ENCODE measurements at places on chromosomes 3 and 15. TPM values are rescaled to one million over a fixed set of nuclear protein-coding genes. Genes with fewer than 3 reads are reported as not detected.

- H3K4me1 ChIP-seq: no peaks in the 10 kb centered on the region
- no peak overlapping the region for H3K27ac ChIP-seq
- no peaks in the 10 kb centered on the region for H3K27me3 ChIP-seq
- H3K36me3 ChIP-seq: no peaks in the 10 kb centered on the region
Observed at GRCh38 chr3:143526011-143526545, 322.2 kb downstream of the SLC9A9 start.

DNA sequence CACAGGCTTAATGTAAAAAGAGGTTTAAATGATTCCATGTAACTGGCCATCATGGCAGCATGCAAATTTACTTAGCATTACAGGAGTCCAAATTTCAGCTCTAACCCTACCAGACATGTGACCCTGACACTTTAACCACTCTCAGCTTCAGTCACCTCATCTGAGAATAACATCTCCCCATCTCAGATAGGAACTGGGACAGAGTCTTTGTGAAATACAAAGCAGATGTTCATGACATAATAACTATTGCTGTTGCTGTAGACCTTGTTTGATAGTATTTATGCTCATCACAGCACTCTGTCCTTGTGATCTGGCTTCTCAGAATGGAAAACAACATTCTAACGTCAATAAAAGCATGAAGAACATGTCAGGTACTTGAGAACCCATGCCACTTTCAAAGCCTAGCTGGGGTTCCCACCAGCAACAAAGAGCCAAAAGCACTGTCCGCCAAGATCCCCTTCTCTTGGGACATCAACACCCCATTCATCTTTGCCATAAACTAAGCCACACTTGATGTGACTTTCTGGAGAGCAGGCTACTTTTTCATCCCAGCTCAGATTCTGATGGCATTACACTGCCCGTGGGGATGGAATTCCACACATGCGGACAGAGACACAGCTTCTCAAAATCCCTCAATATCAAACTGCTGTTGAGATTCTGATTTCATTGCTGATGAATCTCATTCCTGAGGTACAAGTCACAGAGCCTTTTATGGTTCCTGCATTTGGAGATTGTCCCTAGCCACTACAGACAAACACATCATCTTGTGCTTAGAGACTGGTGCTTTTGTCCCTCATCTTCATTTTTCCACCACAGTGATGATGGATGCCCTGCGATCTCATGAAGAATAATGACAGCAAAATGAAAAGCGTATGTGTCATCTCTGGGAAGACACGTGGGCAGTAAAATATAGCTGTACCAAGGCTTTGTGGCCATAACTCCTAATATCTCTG is 202.7 kb downstream of the TNIK start:
- H3K4me1 ChIP-seq: peaks cover 39% of the 10 kb centered on the region
- H3K27ac ChIP-seq: no peak overlapping the region
- H3K36me3 ChIP-seq: no peaks in the 10 kb centered on the region
- H3K4me3 ChIP-seq: no peak overlapping the region
- no peak for DNase-seq

- no peaks in the 10 kb centered on the region for H3K36me3 ChIP-seq
- H3K27me3 ChIP-seq: no peaks in the 10 kb centered on the region
- DNase-seq: peak; percentile 29
- H3K27ac ChIP-seq: peak overlapping the region; percentile 46
- H3K4me3 ChIP-seq: no peak overlapping the region
- H3K4me1 ChIP-seq: peaks cover 15% of the 10 kb centered on the region
Observed at GRCh38 chr15:30670056-30670455, 44.1 kb downstream of the ARHGAP11B start.

- no peak overlapping the region for H3K4me3 ChIP-seq
- H3K4me1 ChIP-seq: no peaks in the 10 kb centered on the region
- H3K36me3 ChIP-seq: no peaks in the 10 kb centered on the region
- H3K27ac ChIP-seq: no peak overlapping the region
- no peaks in the 10 kb centered on the region for H3K27me3 ChIP-seq
- no peak for DNase-seq
Observed at GRCh38 chr3:59519094-59519493, 469.3 kb upstream of the CFAP20DC start.

- H3K36me3 ChIP-seq: no peaks in the 10 kb centered on the region
- H3K4me3 ChIP-seq: no peak overlapping the region
- no peak for DNase-seq
- no peaks in the 10 kb centered on the region for H3K27me3 ChIP-seq
Observed at GRCh38 chr3:37521429-37521828, 340.3 kb upstream of the CTDSPL start.

DNA sequence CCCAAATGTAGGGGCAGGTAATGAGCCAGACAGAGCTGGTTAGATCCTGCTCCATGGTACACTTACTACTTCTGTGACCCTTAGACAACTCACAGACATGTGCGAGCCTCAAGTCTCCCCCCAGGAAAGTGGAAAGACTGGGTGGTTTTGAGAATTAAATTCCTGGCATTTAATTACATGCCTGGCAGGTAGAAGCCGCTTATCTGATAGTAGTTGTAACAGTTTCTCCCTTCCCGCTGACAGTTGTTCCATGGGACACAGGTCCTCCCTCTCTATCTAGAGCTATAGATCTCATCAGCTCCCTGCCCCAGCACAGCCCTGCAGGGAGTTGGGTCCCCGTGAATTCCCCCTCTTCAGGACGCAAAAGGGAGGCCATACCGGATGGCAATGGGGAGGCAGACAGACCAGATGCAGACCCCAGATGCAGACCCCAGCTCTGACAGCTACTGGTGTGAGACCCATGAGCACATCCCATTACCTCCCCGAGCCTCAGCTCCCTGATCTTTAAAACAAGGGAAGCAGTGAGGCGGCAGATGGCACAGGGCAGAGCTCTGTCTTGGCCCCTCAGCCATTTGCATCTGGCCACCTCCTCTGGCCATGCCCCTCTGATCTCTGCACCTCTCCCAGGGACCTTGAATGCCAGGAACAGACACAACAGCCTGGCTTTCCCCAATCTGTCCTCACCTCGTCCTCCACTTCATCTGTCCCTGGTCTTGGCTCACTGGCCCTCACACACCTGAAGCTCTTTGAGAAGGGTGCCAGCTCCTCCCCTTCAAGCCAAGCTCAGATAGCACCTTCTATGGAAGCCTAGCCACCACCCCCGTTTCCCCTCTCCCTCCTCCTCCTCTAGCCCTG is 34.1 kb upstream of the NR2C2 start:
- no peak overlapping the region for H3K4me3 ChIP-seq
- H3K27ac ChIP-seq: no peak overlapping the region
- no peaks in the 10 kb centered on the region for H3K4me1 ChIP-seq
- H3K36me3 ChIP-seq: no peaks in the 10 kb centered on the region

- no peak for DNase-seq
- H3K4me3 ChIP-seq: no peak within 1 kb of the TSS
- H3K27me3 ChIP-seq: peaks cover 86% of the 10 kb centered on the region
Observed at GRCh38 chr3:32817558-32818228, at the start of gene TRIM71. TRIM71 (plus strand) TSS chr3:32817997; CDS start chr3:32818081, 84 bp downstream.

DNA sequence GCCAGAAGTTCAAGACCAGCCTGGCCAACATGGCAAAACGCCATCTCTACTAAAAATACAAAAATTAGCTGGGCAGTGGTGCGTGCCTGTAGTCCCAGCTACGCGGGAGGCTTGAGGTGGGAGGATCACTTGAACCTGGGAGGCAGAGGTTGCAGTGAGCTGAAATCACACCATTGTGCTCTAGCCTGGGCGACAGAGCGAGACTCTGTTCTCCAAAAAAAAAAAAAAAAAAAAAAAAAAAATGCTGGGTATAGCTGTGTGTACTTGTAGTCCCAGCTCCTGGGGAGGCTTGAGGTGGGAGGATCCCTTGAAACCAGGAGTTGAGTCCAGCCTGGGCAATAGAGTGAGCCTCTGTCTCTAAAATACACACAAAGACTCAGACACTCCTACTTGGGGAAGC is 32.0 kb downstream of the PPP1R2 start:
- no peaks in the 10 kb centered on the region for H3K36me3 ChIP-seq
- no peak overlapping the region for H3K27ac ChIP-seq
- H3K4me3 ChIP-seq: no peak overlapping the region
- H3K27me3 ChIP-seq: no peaks in the 10 kb centered on the region
- no peaks in the 10 kb centered on the region for H3K4me1 ChIP-seq

- no peaks in the 10 kb centered on the region for H3K27me3 ChIP-seq
- no peak overlapping the region for H3K4me3 ChIP-seq
- H3K27ac ChIP-seq: no peak overlapping the region
- DNase-seq: no peak
Observed at GRCh38 chr3:112894258-112894657, 47.6 kb upstream of the CD200R1L start.

- peaks cover 15% of the 10 kb centered on the region for H3K4me1 ChIP-seq
- no peak for DNase-seq
- H3K27me3 ChIP-seq: no peaks in the 10 kb centered on the region
- H3K27ac ChIP-seq: no peak overlapping the region
- H3K4me3 ChIP-seq: no peak overlapping the region
Observed at GRCh38 chr15:22956978-22957260, 23.2 kb downstream of the CYFIP1 start.

GRCh38 chr15:48388910-48389309 is 57.7 kb downstream of the DUT start:
- H3K36me3 ChIP-seq: no peaks in the 10 kb centered on the region
- H3K27me3 ChIP-seq: no peaks in the 10 kb centered on the region
- H3K27ac ChIP-seq: no peak overlapping the region
- DNase-seq: no peak
- peaks cover 43% of the 10 kb centered on the region for H3K4me1 ChIP-seq

- H3K4me3 ChIP-seq: no peak overlapping the region
- no peaks in the 10 kb centered on the region for H3K36me3 ChIP-seq
- H3K27me3 ChIP-seq: no peaks in the 10 kb centered on the region
- H3K4me1 ChIP-seq: no peaks in the 10 kb centered on the region
- no peak for DNase-seq
Observed at GRCh38 chr3:174116421-174116820, 718.9 kb downstream of the NLGN1 start.

DNA sequence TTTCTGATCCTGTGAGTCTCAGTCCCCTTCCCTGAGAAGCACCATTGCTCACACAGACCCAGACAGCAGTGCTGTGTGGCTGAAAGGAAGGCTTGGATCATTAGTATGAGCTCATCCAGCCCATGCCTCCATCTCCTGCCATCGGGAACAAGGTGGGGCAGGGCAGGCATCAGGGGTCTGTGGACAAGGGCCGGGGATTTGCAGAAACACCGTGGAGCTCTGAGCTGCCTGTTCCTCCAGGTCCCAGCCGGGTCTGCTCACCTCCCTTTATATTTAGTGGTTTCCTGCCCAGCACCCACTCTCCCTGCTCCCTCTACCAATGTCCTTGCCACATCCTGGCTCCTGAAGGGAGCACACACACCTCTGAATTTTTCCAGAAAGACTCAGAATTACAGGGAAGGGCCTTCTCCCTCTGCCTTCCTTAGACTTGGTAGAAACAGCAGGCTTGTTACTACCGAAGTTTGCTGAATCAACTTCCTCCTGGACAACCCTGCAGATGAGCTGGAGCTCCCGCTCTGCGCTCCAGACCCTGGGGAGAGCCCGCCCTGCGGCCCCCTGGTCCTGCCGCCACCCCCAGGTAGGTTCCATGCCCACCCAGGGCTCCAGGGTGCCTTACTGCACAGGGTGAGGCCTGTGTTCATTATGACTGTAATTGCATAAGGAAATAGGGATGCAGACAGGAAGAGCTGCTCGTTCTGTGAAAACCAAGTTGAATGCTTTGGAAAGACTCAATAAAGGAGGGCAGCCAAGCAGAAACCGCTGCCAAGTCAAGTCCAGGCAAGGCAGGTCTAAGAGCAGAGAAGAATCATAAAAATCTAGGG is 128.1 kb downstream of the NSMCE3 start:
- DNase-seq: no peak
- H3K27ac ChIP-seq: no peak overlapping the region
- H3K4me3 ChIP-seq: no peak overlapping the region
- no peaks in the 10 kb centered on the region for H3K27me3 ChIP-seq

- H3K4me1 ChIP-seq: no peaks in the 10 kb centered on the region
- peaks cover 5% of the 10 kb centered on the region for H3K27me3 ChIP-seq
- no peaks in the 10 kb centered on the region for H3K36me3 ChIP-seq
Observed at GRCh38 chr15:68503791-68504680, 72.1 kb upstream of the ITGA11 start.

DNA sequence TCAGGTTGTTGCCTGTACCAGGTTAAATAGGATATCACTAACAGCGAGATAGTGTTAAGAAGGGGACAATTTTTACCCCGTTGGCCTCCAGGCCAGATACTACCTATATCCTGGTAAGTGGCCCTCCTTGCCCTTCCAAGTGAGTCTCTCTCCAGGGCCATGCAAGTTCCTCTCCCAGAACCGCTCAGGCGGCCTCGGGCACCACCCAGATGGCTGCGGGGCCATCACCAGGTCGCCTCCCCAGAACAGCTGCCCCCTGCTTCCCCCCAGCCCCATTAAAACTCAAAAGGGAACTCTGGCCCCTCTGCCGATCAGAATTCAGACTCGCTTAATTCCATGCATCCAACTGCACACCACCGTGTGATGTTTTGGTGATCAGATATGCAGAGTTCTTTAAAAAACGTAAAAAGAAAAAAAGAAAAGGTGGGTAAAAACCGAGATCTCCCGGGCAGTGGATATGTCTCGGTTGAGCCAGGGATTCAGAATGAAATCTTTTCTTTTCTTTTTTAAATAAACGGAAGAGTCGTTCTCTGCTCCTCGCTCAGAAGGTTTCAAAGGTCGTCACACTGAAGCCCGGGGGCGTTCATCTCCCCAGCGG is 1.9 kb upstream of the TRIM71 start:
- peaks cover 53% of the 10 kb centered on the region for H3K27me3 ChIP-seq
- peaks cover 6% of the 10 kb centered on the region for H3K4me1 ChIP-seq
- no peak overlapping the region for H3K27ac ChIP-seq
- no peak overlapping the region for H3K4me3 ChIP-seq
- no peaks in the 10 kb centered on the region for H3K36me3 ChIP-seq

GRCh38 chr3:55309336-55309735 is 177.8 kb downstream of the WNT5A start:
- DNase-seq: no peak
- no peak overlapping the region for H3K4me3 ChIP-seq
- H3K27me3 ChIP-seq: no peaks in the 10 kb centered on the region

GRCh38 chr15:57370929-57371328 is 5.4 kb upstream of the CGNL1 start:
- no peaks in the 10 kb centered on the region for H3K36me3 ChIP-seq
- no peak overlapping the region for H3K27ac ChIP-seq
- no peaks in the 10 kb centered on the region for H3K27me3 ChIP-seq
- no peak for DNase-seq
- no peaks in the 10 kb centered on the region for H3K4me1 ChIP-seq
- no peak overlapping the region for H3K4me3 ChIP-seq

PLA2G4D gene
- not detected for total RNA-seq

C3orf20 gene
- total RNA-seq: not detected

MYL3 gene
- total RNA-seq: not detected

GXYLT2 gene
- 0.24 TPM for total RNA-seq

RLBP1 gene
- not detected for total RNA-seq

SLC25A38 gene
- total RNA-seq: 20.0 TPM

HCN4 gene
- not detected for total RNA-seq

Data from endothelial cell of umbilical vein (primary cell).